ENCODE measurements at places on chromosomes 6 and 20. TPM values are rescaled to one million over a fixed set of nuclear protein-coding genes. Genes with fewer than 3 reads are reported as not detected.

The C20orf141 gene
- total RNA-seq, result not detected

The SYCP2 gene
- 1.4 TPM for total RNA-seq

The RAD21L1 gene
- not detected for total RNA-seq

The PARD6B gene
- 32.9 TPM for total RNA-seq

The GFOD1 gene
- total RNA-seq, result 0.98 TPM

The BPIFB4 gene
- total RNA-seq, result not detected

- DNase-seq, result no peak
Observed at GRCh38 chr6:134394905-134395304, 77.0 kb upstream of the SGK1 start.

DNA sequence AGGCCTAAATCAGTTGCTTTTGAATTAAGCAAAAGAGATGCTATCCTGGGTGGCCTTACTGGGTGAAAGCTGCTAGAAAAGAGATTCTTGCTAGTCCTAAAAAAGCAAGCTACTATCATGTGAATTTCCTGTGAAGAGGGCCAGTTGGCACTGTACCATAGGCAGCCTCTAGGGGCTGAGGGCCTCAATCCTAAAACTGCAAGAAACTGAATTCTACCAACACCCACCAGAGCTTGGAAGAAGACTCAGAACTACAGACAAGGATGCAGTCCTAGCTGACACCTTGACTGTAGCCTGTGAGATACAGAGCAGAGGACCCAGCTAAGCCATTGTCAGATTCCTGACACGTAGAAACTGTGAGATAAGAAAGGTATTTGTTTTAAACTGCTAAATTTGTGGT is 24.5 kb downstream of the CLIC5 start:
- no peak for DNase-seq

- DNase-seq, result peak; percentile 17
Observed at GRCh38 chr6:137495703-137496336, 1.6 kb upstream of the OLIG3 start.

DNA sequence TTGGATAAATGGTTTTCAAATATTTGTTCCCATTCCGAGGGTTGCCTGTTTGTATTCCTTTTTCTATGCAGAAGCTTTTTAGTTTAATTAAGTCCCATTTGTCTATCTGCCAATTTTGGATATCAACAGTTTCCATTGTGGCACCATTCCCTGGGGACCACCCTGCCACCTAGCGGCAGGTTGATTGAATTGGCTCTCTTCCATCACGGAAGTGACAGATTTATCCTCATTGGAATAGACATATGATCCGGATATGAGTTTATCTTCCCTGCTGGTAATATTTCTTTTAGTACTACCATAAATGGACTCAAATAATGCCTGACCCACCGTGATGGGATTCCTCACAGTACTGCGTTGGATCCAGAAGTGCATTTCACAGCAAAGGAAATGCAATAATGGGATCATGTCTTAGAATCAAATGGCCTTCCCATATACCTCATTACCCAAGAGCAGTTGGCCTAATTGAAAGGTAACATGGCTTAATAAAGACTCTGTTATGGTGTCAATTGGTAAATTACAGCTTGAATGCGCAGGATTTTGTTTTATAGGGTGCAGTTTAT is 327.0 kb downstream of the BMP2 start:
- no peak for DNase-seq

DNA sequence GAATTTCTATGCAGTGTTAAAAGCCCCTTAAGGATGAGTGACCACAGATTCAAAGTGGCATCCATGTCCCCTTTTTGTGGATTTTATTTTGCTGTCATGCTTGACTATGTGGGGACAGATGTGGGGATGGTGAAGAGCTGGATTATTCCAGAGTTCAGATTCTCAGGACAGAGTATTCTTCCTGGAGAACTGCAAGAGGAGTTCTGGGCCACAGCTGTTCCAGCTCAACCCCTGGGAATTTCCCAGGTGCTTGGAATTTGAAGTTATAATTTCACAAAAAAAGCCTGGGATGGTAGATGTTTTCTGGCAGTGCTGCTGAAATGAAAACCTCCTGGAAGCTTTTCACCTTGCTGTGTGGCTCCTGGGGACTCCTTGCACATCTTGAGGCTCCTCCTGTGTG is 671.8 kb upstream of the MARCKS start:
- no peak for DNase-seq

DNA sequence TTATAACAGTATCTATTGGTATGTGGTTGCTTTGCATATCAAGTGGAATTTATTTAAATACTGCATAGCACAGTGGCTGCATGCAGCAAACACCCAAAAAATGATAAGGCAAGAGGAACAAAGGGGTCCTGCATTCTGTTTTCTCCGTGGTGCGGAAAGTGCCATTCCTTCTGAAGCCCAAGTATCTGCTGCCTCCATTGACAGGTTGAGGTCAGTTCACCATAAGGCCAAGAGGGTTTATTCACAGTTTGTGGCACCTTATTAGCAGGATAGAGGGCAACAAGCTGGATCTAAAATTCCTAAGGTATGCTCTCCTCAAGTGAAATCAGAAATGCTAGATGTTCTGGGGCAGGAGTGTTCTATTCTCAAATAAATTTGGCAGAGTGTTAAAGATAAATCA is 9.3 kb downstream of the CARMIL1 start:
- no peak for DNase-seq

DNA sequence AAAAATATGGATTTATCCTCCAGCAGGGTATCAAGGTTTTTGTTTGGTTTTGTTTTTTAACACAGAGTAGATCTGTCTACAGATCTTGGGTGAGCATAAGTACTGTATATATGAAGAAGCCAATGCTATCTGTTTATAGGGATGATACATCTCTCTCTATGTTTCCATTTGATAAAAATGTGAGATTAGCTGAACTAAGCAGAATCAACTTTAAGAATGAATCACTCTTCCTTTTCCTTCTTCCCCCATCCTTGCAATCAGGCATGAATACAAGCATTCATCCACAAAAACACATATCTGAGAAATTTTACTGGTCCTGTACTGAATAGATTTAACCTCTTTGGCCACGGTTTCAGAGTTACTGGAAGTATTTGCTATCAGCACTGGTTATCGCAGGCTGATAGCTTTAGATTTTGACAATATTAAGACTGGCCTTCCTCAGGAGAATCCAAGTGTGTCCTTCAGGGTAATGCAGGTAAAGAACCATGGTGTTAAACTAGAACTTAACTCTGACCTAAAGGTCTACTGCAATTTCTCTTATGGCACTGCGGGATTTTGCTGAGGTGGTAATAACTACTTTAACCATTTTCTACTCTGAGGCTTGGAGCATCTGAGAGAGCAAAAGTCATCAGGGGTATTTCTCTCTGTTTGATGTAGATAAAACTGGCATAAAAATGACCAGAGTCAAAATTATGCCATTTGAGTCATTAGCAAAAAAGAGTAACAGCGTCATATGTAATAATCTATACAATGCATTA is 1.5 kb downstream of the SNAP25 start:
- no peak for DNase-seq

GRCh38 chr20:18628330-18628920 is 40.6 kb downstream of the DTD1 start:
- DNase-seq, result no peak

DNA sequence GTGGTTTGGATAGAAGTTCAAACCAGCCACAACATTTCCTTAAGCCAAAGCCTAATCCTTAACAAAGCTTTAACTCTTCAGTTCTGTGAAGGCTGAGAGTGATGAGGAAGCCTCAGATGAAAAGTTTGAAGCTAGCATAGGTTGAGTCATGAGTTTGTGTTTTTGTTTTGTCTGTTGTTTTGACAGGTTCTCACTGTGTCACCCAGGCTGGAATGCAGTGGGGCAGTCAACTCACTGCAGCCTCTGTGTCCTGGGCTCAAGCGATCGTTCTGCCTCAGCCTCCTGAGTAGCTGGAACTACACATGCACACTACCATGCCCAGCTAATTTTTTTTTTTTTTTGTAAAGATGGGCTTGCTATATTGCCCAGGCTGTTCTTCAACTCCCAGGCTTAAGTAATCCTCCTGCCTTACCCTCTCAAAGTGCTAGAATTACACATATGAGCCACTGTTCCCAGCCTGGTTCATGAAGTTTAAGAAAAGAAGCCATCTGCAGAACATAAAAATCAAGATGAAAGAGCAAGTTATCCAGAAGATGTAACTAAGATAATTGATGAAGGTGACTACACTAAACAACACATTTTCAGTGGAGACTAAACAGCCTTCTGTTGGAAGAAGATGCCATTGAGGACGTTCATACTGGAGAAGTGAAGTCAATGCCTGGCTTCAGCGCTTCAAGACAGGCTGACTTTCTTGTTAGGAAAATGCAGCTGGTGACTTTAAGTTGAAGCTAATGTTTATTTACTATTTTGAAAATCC is 96.2 kb downstream of the SMAP1 start:
- DNase-seq, result no peak

GRCh38 chr6:20235041-20235440 is 22.8 kb upstream of the MBOAT1 start:
- DNase-seq, result no peak

- no peak for DNase-seq
Observed at GRCh38 chr20:23258747-23259121, 91.9 kb upstream of the NXT1 start.

DNA sequence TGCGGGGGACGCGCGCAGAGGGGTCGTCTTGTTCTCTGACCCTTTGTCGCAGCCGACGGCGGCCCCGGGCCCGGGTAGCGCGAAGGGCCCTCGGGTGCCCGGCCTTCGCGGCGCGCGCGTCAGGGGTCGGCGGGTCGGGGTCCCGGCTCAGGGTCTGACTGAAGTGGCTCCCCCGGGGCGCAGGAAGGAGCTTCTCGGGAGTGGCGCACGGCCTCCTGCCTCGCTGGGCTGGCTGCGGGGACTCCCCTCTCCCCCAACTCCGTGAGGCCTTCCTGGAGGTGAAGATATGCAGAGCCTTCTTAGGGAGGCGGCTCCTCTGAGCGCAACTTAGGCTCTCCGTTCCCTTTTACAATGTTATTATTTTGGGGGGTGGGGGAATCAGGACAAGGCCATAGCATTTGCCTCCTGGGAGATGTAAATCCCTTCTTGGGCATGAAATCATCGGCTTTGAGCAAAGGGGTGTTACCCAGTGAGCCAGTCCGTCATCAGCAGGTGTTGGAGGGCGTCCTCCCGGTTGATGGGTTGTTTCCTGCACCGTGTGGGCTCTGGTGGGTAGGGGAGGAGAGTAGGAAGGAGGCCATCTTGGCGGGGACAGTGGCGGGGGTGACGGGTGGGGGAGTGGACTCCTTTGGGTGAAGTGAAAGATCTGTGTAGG is 523 bp downstream of the CDS2 start:
- no peak for DNase-seq

DNA sequence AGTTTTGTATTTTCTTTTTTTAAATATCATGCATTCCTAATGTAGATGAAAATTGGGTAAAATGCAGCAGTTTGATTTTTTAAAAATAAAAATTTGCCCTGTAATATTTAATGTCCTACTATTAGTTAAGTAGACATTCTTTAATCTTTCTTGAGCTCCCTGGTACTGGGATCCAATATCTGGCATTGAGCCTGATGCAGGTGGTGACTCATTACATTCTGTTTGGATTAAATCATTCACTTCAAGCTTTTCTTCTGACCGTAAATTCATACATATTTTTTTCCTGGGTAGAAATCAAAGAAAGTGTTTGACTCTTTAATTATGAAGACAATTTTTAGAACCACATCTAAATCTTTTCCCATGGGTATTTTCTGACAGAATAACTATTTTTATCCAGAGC is 768.8 kb upstream of the SLC35B3 start:
- DNase-seq, result no peak

DNA sequence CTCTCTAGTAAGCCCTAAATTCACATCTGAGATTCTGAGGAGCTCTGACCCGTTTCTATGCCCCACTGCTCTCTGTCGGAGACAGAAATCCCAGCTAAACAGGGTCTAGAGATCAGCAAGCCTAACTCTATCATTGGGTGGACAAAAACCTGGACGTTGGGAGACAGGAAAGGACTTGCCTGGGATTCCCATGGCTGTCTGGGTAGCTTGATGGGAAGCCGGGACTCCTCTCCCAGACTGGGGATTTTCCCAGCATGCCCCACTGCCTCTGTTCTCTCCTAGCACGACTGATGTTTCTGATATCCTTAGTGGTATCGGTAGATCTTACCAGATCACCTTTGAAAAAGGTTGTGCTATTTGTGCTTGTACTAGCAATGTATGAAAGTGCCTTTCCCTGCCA is 22.9 kb downstream of the DUSP22 start:
- DNase-seq, result no peak

DNA sequence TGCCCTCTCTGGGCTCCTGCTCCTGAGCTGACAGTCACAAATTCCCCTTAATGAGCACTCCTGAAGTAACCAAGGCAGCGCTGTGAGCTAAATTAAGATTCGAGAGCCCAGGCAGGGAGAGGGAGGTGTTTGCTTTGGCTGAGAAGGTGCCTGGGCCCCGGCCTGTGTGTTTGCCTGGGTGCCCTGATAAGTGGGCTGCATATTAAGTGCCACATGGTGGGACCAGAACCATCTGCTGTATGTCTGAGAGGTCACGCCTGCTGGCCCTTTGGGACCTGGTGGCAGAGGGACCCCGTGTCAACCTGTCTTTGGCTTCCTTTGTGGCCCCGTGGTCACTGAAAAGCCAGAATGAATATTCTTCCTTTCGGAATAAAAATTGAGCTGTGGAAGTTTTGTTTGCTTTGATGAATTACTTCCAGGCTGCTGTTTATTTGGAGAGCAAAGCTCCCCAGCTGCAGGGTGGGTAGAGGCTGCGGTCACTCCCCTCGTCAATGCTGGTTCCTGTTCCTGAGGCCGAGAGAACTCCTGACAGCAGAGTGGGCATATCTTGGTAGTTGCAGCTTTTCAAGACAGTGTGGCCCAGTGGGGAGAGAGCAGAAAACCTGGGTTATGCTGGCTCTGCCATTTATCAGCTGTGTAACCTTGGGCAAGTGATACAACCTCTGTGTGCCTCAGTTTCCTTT is 17.5 kb upstream of the KCNK16 start:
- no peak for DNase-seq

DNA sequence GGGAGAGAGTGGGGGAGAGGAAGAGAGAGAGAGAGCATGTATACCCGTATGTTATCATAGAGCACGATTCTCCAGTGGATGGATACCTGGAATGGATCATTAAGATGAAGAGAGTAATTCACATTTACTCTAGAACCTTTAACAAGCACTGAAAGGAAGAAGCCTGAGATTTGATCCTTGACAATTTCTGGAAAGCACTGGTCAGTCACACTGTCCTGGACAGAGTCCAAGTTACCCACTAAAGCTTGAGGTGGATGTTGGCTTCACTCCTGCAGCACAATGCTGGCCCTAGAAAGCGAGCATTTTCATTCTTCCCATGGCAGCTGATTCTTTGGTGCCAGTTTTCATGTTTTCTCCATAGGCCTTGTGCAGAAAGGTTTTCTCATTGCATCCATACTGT is 25.6 kb downstream of the NFYA start:
- DNase-seq, result no peak

GRCh38 chr6:28673787-28674671 is 148.3 kb downstream of the GPX5 start:
- DNase-seq, result peak; percentile 25

- DNase-seq, result peak; percentile 62
Observed at GRCh38 chr6:42898891-42899361, 16.9 kb upstream of the PTCRA start.

GRCh38 chr6:131054392-131055250 is 8.4 kb downstream of the EPB41L2 start:
- DNase-seq, result no peak

Data from progenitor cell of endocrine pancreas (in vitro differentiated cells).